Activated effector memory CD4-positive, alpha-beta T cell treated with Interleukin-2 at 50 U/mL for 16 hours (primary cell): ENCODE measurements at places on chromosomes 11 and 22.

- no peak for DNase-seq
These were observed 158.4 kb downstream of the LRRC4C start for GRCh38 chr11:41301023-41301422.

- no peak for DNase-seq
These were observed 91.1 kb upstream of the KCNA4 start for GRCh38 chr11:30107899-30108298.

GRCh38 chr11:110376711-110377324 lies 52.9 kb upstream of the FDX1 start:
- no peak for DNase-seq

GRCh38 chr11:130180491-130180890 lies 20.9 kb downstream of the ST14 start:
- DNase-seq = no peak

DNA sequence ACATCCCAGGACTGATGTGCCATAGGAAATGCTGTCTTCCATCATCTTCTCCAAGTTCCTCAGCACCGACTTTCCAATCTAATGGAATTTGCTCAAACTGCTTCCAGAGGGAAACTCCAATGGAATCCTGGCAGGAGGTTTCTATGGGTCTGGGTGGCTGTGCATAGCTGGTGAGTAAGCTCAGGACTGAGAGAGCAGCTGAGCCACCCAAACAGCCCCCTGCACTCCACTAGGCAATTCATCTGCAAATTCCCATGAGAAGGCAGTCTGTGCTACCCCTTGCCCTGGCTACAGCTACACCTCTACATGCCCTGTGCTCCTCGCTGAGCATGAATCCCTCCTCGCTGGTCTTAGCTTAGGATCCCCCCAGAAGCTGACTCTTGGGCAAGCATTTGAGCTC lies 127.9 kb upstream of the CSNK2A3 start:
- no peak for DNase-seq

DNA sequence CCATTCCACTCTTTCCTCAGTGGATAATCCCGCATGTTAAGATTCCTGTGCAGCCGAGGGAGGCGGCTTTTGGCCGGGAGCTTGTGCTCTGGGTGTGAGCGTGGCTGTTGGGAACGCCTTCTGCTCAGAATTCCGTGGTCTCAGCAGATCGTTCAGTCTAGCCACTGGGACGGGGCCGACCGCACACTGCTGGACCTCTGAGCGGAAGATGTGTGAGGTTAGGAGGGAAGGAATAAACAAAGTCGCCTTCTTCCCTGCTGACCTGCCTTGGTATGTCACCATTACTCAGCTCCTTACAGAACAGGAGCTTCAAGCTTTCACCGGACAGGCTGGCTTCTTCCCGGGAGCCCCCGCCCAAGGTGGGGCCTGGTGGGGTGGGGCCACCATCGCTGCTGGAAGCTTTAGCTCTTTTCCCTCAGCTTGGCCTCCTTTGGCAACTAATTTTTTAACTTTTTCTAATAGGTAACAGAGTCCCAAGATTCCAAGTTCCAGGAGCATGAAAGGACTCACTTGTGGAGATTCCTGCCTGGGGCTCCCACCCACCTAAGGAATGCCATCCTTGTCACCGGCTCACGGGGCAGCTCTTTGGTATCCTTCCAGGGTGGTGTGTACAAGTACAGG lies 22.5 kb upstream of the SEPTIN5 start:
- no peak for DNase-seq

GRCh38 chr11:85167038-85167437 lies 460.1 kb downstream of the DLG2 start:
- no peak for DNase-seq

- no peak for DNase-seq
These were observed 30.0 kb downstream of the MRGPRD start for GRCh38 chr11:68950762-68951161.

DNA sequence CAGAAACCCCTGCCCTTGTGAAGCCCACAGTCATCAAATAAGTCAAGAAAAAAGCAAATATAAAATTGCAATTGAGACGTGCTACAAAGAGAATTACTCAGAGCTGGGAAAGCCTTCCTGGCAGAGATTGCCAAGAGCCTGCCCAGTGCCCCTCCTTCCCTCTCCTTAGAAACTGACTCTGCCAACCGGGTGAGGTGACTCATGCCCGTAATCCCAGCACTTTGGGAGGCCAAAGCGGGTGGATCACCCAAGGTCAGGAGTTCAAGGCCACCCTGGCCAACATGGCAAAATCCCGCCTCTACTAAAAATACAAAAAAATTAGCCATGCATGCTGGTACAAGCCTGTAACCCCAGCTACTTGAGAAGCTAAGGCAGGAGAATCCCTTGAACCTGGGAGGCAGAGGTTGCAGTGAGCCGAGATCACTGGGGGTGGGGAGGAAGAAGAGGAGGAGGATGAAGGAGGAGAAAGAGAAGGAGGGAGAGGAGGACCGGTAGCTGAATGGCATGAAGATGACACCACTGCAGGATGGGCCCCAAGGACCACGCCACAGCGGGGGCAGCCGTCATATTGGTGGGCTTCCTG lies 76.1 kb upstream of the RTL6 start:
- DNase-seq = no peak

DNA sequence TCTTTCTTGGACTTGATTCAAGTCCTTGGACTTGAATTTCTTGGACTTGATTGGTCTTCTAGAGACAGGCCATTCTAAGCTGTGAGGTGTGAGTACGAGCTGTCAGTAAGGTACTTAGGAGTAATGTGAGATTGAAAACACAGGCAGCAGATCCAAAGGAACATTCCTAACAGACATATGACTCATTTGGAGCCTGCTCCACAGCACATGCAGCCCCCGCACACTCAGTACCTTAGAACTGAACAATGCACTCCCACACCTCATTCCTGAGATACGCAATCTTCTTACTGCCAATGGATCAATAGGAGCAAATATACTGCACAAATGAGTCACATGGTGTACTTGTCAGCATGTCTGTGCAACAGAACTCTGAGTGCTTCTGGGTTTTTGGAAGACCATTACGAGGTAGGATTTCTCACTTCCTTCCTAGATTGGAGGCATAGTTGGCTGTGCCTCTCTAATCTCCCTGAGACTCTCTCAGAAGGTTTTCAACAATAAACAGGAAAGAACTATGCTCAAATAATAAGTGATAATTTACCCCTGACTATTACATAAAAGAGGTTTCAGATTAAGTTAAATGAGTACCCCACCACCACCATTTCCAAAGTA lies 243.1 kb downstream of the KCNA4 start:
- DNase-seq = no peak

- no peak for DNase-seq
These were observed 555.3 kb downstream of the MIAT start for GRCh38 chr22:27212617-27213177.

DNA sequence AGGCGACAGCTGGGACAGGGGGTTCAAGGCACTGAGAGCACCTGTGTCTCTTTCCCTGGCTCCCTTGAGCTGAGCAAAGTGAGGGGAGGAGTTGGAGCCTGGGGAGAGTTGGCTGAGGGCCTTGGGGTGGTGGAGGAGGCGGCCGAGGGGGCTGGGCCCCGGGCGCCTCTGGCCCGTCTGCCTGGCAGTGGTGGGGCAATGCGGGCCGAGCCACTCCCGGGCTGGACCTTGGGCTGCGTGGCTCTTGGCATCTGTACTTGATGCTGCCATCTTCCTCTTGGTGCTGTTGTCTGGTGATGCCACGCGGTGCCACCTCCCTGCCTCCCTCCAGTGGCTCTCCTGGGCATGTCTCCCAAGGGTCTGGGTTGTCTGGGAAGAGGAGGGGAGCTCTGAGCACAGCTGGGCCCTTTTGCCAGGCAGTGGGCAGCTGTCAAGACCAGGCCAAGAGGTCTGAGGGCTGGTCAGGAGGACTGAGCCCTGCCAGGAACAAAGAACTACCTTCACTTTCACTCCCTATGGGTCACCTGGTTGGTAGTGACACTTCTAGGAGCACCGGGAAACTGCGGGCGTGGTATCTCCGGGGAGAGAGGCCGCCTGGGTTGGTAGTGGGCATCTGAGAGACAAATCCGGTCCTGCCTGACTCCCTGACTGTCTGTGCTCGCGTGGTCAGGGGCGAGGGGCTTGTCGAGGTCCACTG lies 1.3 kb downstream of the GRIK4 start:
- DNase-seq = no peak

DNA sequence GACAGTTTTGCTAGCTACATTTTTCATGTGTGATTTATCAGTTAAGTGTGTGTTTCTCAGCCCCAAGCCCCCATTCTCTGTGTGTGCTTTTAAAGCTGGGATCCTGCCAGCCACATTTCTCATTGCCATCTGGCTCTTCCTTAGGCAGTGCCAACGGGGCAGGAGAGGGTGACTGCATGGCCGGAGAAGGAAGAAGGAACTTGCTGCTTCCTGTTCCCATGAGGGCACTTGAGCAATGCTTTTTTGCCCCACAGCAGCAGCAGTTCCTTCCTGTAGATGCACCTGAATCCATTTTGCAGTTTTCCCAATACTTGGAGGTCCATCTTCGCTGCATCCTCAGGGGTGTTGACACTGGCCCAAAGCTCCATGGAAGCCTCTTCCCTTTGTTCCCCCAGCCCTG lies 37.5 kb downstream of the TNRC6B start:
- no peak for DNase-seq

GRCh38 chr22:21726650-21727049 lies 8.9 kb downstream of the YPEL1 start:
- no peak for DNase-seq

DNA sequence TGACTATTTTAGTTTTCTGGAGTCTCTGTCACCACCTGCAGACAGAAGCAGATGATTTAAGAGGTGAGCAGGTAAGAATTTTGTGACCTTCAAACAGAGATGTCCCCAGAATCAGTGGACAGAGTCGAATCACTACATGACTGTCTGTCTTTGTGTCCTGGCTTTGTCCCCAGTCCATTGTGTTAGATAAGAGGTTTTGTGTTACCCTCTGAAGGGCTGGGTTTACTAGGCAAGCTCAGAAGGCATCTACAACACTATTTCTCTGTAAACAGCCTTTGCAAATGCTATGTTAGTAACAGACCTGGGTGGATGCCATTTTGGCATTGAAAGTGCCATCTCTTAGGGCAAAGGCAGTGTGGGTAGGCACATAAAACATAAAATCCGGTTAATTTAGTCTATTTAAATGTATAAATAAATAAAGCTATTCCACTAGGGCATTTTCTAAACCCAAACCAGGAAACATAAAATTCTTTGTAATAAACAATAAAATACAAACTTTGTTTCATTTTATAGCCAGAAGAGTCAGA lies 40.3 kb upstream of the CADM1 start:
- no peak for DNase-seq

DNA sequence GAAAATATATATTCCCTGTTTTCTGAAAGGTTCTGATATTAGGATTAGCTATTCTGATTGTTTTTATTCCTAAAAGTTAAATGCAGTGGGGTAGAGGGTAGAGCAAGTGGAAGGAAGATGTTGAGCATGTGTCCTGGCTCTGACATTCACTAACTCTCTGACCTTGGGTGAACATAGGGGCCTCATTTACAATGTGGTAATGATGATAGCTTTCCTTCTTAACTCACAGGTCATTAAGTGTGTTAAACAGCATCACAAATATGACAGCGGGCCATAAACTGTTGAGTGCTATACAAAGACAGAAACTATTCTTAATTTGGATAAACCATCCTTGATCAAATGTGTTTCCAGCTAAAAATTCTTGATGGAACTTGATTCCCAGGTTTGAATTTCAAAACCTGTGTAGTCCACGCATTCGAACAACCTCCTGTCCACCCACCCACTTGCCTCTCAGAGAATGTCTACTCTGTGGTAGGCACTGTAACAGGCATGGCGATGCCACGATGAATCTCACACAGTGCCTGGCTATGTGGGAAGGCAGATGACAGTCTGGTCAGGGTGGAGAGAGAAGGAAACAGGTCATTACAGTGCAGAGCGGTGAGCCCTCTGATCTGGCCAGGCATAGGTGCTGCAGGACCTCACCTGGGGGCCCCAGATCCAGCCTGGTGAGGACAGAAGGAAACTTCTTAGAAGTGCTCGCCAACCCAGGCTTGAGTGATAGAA lies 19.3 kb upstream of the PEX26 start:
- DNase-seq = no peak

DNA sequence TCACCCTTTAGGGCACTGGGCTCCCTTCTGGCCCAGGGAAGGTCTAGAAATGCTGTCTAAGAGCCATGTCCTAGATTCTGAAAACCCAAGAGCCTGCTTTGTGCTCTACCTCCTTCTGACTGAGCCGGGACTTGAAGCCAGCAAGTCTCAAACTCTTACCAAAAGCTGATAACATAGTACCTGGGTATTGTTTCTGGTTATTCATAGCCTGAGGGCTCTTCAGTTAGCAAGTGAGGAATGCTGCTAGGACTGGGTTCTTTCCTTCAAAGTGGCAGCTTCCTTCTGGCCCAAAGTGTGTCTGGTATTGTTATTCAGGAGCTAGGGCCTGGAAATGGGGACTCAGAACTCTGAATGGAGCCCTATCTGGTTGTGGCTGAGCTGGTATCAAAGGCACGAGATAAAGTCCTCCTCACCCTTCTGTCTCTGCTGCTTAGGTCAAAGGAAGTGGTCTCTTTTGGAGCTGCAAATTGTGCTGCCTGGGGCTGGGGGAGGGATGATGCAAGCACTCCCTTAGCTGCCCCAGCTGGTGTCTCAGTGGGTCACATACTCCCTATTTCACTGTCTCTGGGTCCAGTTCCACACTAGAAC lies 696.0 kb upstream of the CCDC179 start:
- DNase-seq = no peak

DNA sequence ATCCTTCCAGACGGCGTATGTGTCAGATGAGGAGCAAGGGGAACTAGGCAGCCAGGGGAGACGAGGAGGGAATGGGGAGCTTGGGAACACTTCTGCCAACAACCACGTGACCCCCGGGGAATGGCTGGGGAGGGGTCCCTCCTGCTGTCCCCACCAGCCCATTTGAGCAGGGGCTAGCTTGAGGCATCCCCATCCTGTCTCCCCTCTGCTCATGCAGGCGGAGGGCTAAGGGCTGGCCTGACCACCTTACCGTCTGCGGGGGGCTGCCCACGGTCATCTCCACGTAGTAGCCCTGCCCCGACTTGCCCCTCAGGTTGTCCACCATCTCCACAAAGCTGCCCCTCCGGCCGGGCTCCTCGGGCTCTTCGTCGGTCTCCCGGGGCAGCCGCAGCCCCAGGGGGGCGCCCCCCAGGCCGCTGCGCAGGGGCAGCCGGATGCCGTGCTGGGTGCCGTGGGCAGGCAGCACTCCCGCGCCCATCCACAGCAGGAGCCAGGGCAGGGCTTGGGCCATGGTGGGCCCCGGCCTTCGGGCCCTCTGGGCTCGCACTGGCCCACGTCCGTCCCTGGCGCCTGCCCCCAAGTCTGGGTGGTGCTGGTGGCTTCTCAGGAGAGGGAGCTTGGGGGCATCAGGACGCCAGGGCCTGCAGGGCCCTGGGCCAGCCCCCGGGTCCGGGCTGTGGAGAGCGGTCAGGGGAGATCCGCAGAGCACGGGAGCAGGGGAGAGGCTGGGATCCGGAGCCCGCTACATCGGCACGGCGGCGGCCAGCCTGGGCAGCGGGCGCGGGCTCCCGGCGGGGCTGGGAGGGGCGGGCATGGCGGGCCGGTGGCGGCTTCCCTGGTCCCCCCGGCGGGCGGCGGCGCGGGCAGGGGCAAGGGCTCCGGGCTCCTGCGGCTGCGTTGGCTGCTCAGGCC lies 515 bp downstream of the BACE1 start:
- DNase-seq = no peak

GRCh38 chr11:94815705-94816344 lies 47.7 kb downstream of the AMOTL1 start:
- DNase-seq = no peak

GRCh38 chr11:112565551-112565950 lies 304.9 kb upstream of the PLET1 start:
- DNase-seq = no peak
